ENCODE measurements at places on chromosomes 4 and X.

GRCh38 chrX:130999360-130999759 is 58.8 kb upstream of the ARHGAP36 start:
- DNase-seq = no peak

DNA sequence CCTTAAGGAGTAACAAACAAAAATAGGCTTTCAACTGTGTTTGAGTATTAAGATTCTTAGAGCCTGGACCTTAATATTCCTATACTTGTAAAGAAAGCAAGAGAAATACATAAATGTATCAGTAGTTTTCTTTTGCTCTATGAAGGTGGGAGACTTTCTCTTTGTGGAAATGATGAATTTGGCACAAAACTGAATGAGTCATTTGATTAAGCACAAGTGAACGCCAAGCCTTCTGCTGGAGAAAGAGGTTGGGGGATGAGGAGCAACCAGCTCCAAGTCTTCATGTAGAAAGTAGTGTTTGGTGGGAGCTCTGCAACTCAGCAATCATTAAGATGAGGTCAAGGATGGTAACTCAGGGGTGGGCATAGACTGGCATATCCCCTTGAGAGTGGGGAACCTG is 49.6 kb downstream of the MEPE start:
- no peak for DNase-seq

DNA sequence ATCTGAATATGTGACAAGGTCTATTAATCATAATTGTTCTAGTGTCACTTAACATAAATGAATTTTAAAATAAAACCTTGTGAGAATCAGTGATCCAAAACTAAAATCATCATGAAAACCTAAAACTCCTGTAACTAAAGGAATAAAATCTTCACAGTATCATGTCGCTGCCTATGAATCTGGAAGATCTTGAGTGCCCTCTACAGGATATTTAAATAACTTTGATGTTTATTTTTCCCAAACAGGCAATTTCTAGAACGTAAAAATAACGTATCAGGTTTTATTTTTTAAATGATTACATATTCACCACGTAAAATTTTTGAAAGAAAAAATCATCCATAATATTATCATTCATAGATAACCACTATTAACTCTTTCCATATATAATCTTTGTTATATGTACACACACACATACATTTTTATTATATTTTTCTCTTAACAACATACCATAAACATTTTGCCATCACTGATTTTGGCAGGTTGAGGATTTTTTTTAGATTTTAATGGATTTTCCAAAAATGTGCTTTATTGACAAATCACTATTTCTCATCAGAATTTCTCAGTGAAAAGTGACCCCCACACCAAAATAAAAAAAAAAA is 79.6 kb downstream of the COMMD8 start:
- peak; percentile 8 for DNase-seq

DNA sequence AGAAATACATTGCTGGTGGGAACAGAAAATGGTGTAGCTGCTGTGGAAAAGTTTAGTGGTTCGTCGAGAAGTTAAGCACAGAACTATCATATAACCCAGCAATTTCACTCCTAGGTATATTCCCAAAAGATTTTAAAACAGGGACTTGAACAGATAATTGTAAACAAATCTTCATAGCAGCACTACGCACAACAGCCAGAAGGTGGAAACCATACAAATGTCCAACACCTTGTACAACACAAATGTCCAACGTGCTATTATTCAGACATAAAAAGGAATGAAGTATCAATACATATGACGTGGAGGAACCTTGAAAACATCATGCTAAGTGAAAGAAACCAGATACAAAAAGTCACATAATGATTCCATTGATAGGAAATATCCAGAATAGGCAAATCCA is 37.9 kb downstream of the CUL4B start:
- DNase-seq = no peak

DNA sequence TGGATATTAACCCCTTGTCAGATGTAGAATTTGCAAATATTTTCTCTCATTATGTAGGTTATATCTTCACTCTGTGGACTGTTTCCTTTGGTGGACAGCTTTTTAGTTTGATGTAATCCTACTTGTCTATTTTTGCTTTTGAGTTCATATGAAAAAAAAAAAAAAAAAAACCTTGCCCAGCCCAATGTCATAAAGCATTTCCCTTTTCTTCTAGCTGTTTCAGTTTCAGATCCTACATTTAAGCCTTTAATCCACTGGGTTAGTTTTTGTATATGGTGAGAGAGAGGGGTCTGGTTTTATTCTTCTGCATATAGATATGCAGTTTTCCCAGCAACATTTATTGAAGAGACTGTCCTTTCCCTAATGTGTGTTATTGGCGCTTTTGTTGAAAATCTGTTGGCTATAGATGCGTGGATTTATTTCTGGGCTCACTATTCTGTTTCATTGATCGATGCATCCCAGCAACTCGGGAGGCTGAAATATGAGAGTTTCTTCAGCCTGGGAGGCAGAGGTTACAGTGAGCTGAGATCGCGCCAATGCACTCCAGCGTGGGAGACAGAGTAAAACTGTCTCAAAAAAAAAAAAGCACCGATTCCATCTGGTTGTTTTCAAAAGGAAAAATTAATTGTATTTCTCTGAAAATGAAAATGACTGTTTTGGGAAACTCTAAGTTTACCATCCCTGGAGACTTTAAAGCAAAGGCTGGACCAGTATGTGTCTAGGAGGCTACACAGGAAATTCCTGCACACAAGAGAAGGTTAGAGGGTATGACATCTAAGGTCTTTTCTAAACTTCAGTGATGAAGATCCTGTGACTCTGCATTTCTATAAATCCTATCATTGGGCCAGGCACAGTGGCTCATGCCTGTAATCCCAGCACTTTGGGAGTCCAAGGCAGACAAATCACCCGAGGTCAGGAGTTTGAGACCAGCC is 35.6 kb downstream of the STEEP1 start:
- no peak for DNase-seq

- DNase-seq = no peak
Observed at GRCh38 chr4:53059871-53060270, 197.8 kb downstream of the RASL11B start.

DNA sequence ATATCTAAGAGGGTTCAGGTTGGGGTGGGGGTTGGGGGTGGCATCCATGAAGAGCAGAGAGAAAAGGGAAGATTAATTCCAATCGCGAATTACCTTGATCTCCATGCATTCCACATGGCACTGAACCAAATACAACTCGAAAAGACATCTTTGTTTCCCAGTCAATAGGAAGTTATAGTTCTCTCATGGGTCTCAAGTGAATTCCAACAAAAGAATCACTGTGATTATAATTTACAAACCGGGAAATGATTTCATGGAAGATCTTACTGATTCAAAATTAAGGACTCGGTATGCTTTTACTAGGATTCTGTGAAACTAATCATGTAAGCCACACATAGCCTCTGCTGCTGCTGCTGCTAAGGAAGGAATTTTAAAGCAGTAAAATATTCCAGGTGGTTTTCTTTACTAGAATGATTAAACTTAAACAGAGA is 26.6 kb upstream of the AMELX start:
- no peak for DNase-seq
